ENCODE measurements at places on chromosomes 7 and 10.

DNA sequence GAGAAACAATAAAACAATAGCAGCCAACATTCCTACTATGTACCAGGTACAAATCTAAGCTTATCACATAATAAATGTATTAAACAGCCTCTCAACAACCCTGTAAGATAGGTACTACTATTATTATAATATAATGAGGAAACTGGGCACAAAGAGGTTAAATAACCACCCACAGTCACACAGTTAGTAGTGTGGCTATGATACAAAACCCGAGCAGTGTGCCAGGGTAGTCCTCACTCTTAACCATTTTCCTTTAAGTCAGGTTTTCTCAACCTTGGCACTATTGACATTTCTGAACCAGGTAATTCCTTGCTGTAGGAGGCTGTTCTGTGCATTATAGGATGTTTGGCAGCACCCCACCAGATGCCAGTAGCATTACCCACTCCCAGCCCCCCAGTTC lies 48.8 kb downstream of the DNAJC1 start:
- no peak for DNase-seq

DNA sequence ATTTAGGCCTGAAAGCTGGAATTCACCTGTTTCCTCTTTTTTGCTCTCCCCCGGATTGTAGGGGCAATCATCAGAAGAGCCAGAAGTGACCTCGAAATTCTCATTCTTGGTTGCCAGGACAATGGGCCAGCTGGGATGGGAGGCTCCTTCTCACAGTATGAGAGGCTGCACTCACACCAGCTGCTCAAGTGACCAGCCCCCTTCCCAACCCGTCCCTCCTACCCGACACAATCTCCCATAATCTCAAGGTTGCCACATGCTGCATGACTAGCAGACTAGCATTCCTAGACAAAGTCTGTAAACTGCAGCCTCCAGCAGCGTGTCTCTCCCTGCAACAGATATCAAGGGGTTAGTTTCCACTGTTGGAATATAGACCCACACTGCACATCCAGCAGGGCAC lies 110.3 kb downstream of the C1GALT1 start:
- no peak for DNase-seq

GRCh38 chr7:101804967-101805366 lies 12.5 kb upstream of the CUX1 start:
- DNase-seq = no peak

DNA sequence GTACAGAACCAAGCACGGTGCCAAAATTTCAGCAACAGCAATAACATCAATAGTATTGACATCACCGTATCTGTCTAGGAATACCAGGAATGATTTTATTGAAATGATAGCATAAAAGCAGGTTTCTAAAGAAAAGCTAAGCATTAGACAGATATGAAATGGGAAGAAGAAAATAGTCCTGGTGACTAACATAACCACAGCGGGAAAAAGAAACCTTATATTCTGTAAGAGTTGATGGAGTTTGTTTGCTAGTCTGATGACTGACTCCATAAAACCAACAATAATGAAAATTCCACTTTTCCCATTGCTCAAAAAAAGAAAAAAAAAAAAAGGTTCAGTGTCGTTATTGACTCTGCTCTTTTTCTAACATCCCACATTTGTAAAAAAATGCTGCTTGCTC lies 668.3 kb downstream of the IPMK start:
- no peak for DNase-seq

GRCh38 chr7:87598234-87599009 lies 2.3 kb downstream of the ABCB1 start:
- no peak for DNase-seq

- DNase-seq = peak; percentile 58
These were observed 44.0 kb upstream of the GRID1 start for GRCh38 chr10:86410542-86411124.

GRCh38 chr7:146208492-146208891 lies 91.9 kb downstream of the CNTNAP2 start:
- DNase-seq = no peak

DNA sequence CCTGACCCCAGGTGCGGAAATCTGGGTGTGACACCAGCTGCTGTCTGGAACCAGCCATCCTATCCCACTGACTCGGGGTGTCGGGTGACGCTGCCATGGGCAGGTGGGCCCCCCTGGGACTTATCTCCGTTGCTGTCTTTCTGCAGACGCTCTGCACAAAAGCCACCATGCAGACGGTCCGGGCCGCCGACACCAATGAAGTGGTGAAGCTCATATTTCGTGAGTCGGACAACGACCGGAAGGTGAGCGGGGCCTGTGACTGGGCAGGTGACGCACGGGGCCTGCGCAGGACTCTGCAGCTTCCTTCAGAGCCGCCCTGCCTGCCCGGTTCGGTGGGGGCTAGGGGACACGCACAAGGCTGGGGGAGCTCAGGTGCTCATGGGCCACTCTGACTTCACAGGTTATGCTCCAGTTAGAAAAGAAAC lies 36.6 kb downstream of the NKX6-2 start:
- DNase-seq = no peak

GRCh38 chr7:73668886-73669230 lies 1.2 kb downstream of the VPS37D start:
- no peak for DNase-seq

GRCh38 chr7:55592492-55592891 lies 20.2 kb upstream of the VOPP1 start:
- DNase-seq = no peak

DNA sequence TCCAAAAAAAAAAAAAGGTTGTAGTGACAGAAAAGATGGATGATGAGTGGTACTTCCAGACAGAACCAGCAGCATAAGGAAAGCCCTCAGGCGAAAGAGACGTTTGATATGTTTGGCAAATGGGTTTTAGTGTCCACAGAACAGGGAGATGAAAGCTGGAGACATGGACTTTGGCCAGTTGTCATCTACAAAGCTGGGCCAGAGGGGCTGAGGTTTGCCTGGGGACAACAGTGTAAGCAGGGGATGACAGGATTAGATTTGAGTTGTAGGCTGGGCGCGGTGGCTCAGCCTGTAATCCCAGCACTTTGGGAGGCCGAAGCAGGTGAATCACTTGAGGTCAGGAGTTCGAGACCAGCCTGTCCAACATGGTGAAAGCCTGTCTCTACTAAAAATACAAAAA lies 47.8 kb upstream of the ELN start:
- DNase-seq = no peak

GRCh38 chr7:109259151-109259550 lies 689.5 kb downstream of the DNAJB9 start:
- no peak for DNase-seq

- DNase-seq = no peak
These were observed 12.4 kb downstream of the ABLIM1 start for GRCh38 chr10:114645706-114646105.

- DNase-seq = no peak
These were observed 78.8 kb downstream of the DNMBP start for GRCh38 chr10:99930731-99931550.

GRCh38 chr10:78524941-78525340 lies 491.3 kb downstream of the RPS24 start:
- DNase-seq = no peak

GRCh38 chr10:4767033-4767814 lies 58.8 kb upstream of the AKR1E2 start:
- DNase-seq = peak; percentile 30

DNA sequence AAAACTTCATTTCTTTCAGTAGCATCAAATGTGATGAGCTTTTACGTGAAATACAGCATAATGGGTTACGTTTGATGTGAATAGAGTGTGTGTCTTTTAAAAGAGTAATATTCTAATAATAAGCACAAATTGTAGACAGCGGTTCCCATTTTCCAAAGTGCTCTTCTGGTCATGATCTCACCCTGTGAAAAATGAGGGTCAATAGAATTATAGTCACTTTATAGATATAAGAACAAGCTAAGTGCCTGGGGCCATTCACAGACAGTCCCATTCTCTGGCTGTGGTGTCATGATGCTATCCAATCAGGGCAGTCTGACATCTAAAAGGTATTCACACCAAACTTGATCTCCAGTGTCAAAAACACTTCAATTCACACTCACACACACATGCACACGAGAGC lies 830.8 kb upstream of the AUTS2 start:
- DNase-seq = no peak

DNA sequence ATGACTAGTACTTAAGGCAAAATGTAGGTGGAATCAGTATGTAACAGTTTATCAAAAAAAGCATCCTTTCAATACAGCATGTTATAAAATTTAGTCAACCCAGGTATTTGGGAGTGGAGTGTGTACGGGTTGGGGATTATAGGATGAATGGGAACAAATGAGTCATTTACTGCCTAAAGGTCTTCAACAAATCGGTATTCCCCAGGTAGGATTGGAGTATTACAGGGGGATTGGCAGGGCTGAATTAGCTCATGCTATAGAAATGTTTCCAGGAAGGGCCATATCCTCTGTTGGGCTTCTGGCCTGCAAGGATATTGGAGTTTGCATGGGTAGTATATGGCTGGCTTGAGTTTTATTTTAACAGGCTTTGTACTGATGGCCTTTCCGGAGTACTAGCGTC lies 723.7 kb downstream of the SORCS1 start:
- DNase-seq = peak; percentile 3

DNA sequence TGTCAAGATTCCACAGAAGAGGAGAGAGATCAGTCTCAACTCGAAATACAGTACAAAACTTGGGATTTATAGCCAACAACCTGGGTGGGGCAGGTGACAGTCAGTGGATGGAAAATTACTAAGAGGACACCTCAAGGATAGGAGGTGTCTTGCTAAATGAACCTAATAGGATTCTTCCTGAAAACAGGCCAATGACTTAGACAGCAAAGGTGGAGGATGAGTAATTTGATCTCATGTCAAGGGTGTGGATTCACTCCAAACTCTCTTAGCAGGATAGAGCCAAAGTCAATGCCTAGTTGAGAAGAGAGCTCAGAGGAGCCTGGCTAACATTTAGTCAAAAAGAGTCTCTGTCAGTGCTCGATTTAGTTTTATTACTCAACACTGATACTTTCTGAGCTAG lies 106.7 kb upstream of the INSYN2A start:
- no peak for DNase-seq

DNA sequence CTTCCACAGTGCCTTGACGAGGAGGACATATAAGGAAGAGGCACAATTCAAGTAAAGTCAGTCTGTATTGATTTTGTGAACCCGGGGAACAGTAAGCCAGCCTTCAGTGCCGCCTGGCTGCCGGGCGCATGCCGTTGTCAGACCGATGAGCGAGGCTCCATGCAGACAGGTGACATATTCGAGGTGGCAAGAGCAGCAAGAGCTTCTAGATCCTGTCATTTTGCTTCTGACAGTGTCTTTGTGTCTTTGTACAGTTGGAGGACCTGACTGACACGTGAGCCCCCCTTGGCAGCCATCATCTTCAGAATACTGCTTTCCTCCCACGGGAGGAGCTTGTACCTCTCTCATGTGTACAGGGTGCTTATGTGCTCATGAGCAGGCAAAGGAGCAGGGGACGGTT lies 387.5 kb upstream of the GALNT17 start:
- DNase-seq = no peak

DNA sequence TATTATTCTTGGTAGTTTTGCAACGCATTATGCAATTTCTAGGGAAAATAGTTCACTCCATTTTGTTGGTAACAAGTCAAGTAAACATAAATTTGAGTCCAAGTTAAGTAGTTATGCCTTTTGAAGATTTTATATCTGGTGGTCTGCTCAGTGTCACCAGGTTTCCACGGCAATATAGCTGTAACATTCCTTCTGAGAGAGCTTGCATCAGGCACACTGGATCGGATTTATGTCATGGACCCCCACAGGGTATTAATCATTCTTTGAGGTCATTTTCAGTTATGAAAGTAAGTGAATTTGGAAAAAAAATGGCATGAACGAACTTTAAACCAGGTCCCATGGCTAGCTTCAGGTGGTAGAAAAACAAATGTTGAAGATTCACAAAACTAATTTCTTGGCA lies 136.3 kb downstream of the POLR1F start:
- DNase-seq = no peak

- no peak for DNase-seq
These were observed 38.8 kb upstream of the CACUL1 start for GRCh38 chr10:118793545-118793944.

DNA sequence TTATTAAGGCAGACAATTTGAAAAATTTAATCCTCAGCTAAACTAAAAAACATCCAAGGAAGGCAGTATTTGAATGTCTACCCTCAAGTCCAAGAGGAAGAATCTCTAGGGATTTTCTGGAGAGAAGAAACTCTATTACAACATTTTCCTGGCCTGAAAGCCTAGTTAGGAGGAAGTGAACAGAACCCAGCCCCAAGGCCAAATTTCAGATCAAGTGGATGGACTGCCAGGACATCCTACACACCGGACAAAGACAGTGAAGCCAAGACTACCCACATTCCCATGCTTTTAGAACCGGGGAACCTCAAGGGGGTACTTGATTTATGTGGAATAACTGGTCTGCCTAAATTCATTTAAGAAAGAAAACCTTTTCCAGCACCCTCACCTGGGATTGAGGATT lies 108.9 kb upstream of the MEOX2 start:
- no peak for DNase-seq

- DNase-seq = no peak
These were observed 386.0 kb downstream of the RPS24 start for GRCh38 chr10:78419481-78420265.

DNA sequence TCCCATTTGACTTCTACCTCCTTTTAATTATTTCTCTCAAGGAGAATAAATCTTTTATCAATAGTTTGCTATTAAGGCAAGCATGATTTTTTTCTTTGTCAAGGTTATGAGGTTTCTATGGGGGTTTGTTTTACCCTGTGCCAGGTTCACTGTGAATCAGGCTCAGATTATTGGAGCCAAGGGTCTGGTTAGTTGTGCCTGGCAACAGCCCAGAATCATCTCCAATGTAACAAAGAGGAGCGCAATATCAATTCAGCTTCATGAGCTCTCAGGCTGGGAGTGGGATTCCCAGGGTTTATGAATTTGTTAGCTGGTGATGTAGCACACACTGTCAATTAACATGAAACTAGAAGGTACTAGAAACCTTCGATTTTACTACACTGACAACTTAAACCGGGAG lies 73.2 kb downstream of the AASS start:
- no peak for DNase-seq

DNA sequence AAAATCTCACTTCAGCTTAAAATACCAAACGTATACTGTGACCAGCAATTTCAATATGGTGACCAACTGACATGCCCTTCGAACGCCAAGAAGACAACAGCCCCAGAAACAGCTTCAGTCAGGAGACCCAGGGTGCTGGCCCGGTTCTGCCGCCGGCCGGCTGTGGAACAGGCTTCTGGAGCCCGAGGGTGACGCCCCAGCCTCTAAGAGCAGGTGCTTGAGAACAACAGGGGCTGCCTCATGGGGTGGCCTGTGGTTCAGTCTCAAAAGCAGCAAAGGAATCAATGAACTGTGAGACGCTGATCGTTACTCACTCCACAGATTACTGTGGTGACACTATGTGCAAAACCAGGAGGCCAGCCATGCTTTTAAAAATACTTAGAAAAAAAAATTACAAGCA lies 17.3 kb downstream of the GPER1 start:
- DNase-seq = no peak

DNA sequence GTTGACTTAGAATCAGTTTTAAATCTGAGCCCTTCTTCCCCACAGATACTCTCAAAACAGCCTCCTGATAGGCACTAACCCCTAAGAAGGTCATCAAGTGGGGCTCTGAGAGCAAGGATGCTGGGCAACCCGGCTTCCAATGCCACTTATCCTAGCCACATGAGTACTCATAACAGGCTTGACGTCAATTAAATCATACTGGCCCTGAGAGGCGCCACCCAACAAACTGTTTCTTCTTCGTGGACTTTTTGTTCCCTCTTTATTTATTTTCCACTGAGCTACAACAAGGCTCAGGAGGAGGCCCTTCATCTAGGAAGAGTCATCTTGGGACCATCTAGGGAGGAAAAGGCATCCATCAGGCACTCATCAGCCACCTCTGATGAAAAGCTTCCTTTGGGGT lies 255.9 kb downstream of the KCNMA1 start:
- DNase-seq = no peak
